ENCODE measurements at places on chromosomes 2 and 18.

GRCh38 chr2:31402388-31402787 is 12.2 kb downstream of the XDH start:
- DNase-seq, result no peak

GRCh38 chr2:159879051-159879604 is 81.1 kb upstream of the CD302 start:
- no peak for DNase-seq

GRCh38 chr2:159712143-159712928 is at the start of gene MARCHF7:
MARCHF7 (plus strand) TSS chr2:159712506; CDS start chr2:159729023, 16,517 bp downstream.
- peak; percentile 97 for DNase-seq

DNA sequence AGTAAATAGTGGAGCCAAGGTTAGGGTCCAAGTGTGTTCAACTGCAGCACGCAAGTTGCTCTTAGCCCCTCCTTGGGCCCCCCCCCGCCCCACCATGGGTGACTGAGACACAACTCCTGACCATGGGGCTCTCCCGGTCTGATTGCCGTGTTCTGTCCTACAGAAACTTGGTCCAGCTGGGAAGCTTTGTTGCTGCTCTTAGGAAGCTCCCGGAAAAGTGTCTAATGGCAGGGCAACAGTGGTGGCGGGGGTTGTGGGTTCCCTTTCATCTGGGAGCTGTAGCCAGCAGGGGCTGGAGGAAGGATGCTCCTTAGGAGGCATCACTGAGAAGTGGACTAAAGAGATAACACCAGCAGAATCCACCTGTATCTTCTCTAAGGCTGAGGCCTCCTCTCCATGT is 111.1 kb downstream of the CYP26B1 start:
- no peak for DNase-seq

DNA sequence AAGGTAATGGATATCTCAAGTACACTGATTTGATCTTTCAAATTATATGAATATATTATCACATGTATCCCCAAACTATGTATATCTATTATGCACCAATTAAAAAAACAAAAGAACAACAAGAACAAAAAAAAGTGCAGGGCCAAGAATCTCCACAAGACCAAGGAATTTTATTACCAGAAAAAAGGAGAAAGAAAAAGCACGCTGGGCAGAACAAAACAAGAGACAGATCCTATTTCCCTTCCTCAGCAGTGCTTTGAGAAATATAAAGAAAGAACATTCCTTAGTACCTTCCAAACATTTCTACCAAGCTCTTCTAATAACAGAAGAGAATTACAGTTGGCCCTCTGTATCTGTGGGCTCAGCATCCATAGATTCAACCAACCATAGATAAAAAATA is 144.7 kb upstream of the CREB1 start:
- no peak for DNase-seq

DNA sequence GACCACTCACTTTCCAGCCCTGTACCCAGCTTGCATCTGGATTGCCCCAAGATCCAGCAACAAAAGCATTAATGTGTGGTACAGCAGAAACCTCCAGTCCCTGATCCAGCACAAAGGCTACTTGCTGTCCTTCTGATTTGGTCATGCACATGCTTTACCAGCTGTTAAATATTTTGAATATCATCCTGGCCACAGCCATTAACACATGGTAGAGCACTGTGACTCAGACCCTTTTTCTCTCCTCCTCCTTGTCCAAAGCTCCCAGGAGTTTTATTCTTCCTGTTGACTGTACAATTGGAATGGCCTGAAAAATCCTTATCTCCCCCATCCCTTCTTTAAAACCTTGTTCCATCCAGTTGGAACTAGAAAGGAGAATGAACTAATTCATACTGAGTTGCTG is 419.7 kb upstream of the TNP1 start:
- no peak for DNase-seq

DNA sequence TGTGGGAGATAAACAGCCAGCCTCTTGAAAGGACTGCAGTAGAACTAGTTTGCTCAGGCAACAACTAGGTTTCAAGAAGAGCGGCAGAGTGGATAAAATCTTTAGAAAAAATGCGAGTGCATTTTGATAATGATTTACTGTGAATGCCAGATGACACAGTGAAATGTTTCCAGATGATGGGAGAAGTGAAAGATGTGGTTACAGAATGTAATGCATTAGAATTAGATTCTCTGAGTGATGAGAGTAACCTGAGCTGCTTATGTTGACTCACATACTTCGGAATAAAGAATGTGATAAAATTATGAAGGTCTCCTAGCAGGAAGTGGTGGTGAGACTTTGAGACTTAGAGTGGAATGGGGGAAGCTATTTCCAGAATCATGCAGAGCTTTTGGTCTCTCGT is 184.3 kb downstream of the GULP1 start:
- no peak for DNase-seq
